ENCODE measurements at places on chromosomes 7 and 10.

DNA sequence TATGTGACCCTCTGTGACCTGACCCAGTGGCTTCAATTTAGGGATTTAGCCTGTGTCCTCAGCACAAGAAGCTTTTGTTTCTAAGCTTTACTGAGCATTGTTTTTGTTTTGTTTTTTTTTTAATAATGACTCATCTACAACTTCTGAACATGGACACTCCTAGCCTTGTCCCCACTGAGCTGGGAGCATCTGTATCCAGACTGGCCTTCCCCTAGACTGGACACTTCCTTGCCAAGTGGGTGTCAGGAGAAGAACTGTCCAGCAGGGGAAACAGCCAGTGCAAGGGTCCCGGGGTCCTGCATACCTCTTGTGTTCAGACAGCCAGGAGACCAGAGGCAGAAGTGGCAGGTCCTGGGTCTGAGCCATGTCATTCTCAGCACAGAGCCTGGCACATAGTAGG lies 108.6 kb downstream of the TMEM130 start:
- no peak for DNase-seq

- no peak for DNase-seq
These were observed 8.9 kb upstream of the CDK1 start for GRCh38 chr10:60769406-60769805.

GRCh38 chr7:21076054-21076453 lies 289.4 kb upstream of the SP8 start:
- DNase-seq = no peak

DNA sequence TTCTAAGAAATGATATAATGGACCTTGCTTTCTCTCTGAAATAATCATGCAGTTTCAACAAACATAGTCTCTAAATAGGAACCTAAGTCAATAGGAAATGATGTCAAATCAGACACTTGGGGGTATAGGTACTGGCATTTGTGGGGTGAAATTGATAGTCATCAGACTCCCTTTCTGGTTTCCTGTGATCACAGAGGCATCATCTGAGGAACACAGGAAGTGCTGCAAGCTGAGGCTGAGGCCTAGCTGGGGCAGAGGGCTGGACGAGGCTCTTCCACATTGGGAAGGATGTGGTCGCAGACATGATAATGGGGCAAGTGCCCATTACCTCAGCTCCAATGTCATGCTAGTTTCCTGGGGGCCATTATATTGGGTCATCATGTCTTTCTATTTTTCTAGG lies 33.5 kb upstream of the TARP start:
- no peak for DNase-seq

DNA sequence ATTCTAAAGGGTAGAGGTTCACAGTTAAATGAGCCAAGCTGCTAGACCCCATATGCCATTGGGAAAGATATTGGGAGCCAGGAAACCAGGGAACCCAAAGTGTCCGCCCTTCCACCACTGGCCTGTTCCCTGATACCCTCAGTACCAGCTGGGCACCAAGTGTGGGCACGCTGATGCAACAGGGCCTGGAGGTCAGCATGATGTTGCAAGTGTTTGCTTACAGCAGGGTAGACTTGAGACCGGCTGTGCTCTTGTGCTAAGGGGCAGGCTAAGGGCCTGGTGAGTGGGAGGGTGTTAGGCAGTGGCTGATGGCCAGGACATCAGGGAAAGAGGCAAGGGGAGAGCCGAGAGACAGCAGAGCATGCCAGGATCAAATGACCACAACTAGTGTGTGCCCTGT lies 21.0 kb upstream of the MYL7 start:
- no peak for DNase-seq

DNA sequence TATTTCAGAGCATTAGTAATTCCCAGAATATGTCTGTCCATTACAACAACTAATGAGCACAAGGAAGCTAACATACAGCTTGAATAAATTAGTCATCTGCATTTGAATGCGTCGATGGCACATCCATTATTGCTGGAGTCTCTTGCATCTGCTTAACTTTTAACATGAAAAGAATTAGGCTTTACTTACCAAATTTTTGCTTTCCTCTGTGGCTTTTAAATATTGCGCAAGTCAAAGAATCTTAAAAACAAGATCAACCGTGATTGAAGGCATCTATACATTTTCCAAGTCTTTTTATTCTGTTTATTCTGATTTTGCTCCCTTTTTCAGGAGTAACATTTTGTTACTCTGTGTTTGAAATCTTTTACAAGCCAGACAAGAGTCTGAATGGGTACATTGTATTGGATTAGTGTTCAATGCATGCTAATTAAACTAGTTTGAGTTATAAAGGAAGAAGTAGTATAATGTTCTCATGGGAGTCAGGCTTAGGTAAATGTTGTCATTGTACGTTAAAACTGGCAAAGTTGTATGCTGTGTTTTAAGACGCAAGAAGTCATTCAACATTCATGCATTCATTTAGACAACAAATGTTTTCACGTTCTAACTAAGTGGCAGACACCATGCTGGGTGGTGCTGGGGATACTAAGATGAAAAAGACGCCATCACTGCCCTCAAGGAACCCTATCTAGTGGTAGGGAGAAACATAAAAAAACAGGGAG lies 4.0 kb upstream of the CACNB2 start:
- DNase-seq = no peak

GRCh38 chr7:51249991-51250390 lies 66.6 kb downstream of the COBL start:
- DNase-seq = no peak

DNA sequence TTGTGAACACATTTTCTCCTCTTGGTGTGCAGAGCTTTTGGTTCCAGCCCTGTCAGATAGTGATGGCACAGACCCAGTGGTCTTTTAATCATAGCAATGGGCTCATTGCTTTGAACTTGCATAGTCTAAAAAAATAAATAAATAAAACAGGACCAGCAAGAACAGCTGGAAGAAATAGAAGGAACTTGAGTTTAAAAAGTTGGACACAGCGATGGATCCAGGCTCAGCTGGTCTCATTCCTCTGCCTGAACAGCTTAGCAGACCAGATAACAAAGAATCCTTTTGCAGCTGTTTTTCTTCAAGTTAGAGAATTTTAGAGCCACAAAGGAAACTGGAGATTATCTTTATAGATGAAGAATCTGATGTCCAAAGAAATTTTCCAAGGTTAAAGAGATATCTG lies 1005.6 kb downstream of the LRMDA start:
- DNase-seq = no peak
